ENCODE measurements at places on chromosomes 13 and 19. TPM values are rescaled to one million over a fixed set of nuclear protein-coding genes. Genes with fewer than 3 reads are reported as not detected.

The SLC7A10 gene
- total RNA-seq: 0.63 TPM

The BRCA2 gene
- total RNA-seq: 4.3 TPM

The MZT1 gene
- 9.4 TPM for total RNA-seq

The FBXW9 gene
- total RNA-seq: 1.9 TPM

The CCDC194 gene
- total RNA-seq: 1.7 TPM

Data from aorta (tissue), 5 donors.